ENCODE measurements at places on chromosomes 13 and 19.

- DNase-seq: no peak
These were observed 25.5 kb upstream of the MCF2L start for GRCh38 chr13:112943309-112944125.

- DNase-seq: no peak
These were observed 120.8 kb downstream of the SOX1 start for GRCh38 chr13:112187527-112188297.

DNA sequence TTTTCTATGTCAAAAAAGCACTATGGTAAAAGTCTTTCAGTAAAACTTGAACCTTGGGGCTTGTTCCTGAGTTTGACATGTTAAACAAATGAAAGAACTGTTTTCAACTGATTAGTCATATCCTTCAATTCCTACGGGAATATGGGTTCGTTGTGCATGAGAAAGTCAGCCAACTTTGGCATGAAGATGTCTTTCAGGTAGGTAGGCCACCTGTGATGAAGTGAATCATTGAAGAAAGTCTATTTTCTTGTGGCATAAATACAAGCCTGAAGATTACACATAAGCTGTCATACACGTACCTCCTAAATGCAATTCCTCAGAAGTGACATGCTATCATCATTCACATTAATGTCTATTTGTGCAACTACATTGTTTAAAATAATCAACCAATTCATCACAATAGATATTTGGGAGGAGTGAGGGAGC is 513.0 kb downstream of the IRS2 start:
- no peak for DNase-seq

DNA sequence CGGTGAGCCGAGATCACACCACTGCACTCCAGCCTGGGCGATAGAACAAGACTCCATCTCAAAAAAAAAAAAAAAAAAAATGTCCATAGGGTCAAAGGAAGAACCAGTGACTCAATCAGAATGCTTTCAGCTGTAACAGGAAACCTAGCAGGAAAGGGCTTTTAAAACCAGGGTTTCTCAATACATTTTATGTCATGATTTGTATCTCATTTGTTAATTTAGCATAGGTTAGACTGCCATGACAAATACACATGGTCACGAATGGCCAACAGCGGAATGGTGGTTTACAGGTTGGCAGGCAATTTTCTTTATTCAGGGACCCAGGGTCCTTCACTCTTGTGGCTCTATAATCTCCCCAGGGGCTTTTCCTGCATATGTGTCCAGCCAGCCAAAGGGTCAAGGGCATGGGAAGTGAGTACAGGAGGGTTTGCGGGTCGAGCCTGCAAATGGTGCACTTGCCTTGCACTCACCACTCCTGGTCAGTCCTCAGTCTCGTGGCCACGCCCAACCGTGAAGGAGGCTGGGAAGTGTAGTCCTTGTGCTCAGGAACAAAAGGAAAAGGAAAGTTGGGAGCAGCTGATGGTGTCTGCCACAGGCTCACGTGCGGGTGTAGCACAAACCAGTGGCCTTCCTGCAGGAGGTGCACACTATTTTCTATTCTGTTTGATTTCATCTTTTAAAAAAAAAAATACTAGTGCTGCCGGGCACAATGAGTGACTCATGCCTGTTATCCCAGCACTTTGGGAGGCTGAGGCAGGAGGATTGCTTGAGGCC is 14.8 kb downstream of the DHX34 start:
- DNase-seq: no peak

GRCh38 chr19:46656541-46656940 is 4.4 kb downstream of the DACT3 start:
- no peak for DNase-seq

- no peak for DNase-seq
These were observed 22.2 kb upstream of the ZNF181 start for GRCh38 chr19:34711890-34712289.

GRCh38 chr13:71828564-71828963 is 38.4 kb downstream of the DACH1 start:
- no peak for DNase-seq

DNA sequence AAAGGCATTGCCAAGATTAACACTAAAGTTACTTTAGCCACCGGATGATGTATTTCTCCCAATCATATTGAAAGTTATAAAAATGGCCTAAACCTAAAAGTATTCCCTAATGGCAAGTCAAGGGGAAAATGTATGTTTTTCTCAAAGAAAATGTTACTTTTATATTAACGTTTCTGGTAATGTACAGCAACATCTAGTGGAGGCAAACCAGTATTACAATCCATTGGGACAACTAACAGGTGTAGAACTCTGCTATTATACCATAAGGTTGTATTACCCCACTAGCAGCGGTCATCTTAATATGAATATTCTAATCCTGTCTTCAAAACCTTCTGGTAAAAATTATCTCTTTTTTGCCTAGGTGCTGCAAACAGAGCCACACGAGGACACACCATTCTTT is 69.2 kb downstream of the ZNF100 start:
- DNase-seq: peak; percentile 10

GRCh38 chr19:19550485-19550929 is 12.4 kb downstream of the CILP2 start:
- no peak for DNase-seq

GRCh38 chr19:13004273-13004672 is 9.0 kb downstream of the NFIX start:
- no peak for DNase-seq

- DNase-seq: no peak
These were observed 27.9 kb downstream of the FAM124A start for GRCh38 chr13:51249770-51250741.

Measured in RCC 7860 (cell line).